Non-pigmented ciliary epithelial cell (primary cell): ENCODE measurements at places on chromosomes 7 and 10.

GRCh38 chr7:140404565-140405065 is 757 bp downstream of the RAB19 start:
- DNase-seq: no peak

DNA sequence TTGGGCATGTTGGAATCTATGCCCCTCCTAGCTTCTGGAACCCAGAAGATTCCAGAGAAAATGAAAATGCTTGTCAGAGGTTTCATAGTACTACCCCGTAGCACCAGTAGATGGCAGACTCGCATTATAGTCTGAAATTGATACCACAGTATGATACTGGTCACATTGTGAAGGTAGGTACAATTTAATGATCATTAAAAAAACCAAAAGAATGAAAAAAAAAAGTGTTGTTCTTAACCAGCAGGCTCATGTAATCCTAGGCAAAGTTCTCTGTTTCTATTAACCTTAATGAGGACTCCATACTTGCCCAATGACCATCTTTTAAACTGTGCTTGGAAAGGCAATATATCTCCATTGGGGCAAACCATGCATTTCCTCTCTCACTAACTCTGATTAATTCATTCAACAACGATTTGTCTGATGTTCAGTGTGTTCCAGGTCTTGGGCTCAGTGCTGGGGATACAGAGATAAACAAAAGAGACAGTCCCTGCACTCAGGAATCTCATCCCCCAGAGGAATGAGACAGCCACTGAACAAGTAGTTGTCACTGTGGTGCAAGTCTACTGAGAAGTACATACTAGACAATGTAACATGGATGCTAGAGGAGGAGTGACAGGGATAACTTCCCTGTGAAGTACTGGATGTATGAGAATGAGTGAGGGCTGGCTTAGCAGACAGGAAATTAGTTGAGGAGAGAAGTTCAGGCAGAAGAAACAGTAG is 223.5 kb upstream of the PHYHIPL start:
- DNase-seq: no peak

GRCh38 chr10:124568339-124568738 is 106.7 kb downstream of the LHPP start:
- no peak for DNase-seq

- no peak for DNase-seq
These were observed 5.5 kb downstream of the CYP2W1 start for GRCh38 chr7:988426-988911.

DNA sequence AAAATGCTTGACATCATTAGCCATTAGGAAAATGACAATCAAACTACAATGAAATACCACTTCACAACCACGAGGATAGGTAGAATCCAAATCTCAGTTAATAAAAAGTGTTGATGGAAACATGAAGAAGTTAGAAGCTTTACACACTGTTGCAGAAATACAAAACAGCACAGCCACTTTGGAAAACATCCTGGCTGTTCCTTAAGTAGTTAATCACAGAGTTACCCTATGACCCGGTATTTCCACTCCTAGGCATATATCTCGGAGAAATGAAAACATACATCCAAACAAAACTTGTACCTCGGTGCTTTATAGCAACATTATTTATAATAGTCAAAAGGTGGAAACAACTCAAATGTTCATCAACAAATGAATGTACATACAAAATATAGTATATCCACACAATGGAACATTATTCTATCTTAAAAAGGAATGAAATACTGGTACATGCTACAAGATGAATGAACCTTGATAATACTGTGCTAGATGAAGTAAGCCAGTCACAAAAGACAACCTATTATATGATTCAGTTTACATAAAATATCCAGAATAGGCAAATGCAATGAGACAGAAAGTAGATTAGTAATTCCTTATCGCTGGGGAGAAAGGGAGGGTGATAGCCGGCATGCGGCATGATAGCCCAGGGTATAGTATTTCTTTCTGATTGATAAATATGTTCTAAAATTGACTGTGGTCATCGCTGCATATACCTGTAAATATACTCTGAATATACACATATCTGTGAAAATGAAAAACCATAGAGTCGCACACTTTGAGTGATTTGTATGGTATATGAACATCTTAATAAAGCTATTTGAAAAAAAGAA is 1.9 kb downstream of the VWDE start:
- DNase-seq: no peak

- DNase-seq: no peak
These were observed 26.0 kb upstream of the WIPF3 start for GRCh38 chr7:29780346-29780745.

GRCh38 chr10:103504181-103504783 is 10.8 kb downstream of the NEURL1 start:
- DNase-seq: peak; percentile 97

GRCh38 chr10:59284118-59284975 is 78.0 kb downstream of the FAM13C start:
- DNase-seq: no peak

- DNase-seq: no peak
These were observed 34.8 kb upstream of the CCSER2 start for GRCh38 chr10:84293574-84294016.

DNA sequence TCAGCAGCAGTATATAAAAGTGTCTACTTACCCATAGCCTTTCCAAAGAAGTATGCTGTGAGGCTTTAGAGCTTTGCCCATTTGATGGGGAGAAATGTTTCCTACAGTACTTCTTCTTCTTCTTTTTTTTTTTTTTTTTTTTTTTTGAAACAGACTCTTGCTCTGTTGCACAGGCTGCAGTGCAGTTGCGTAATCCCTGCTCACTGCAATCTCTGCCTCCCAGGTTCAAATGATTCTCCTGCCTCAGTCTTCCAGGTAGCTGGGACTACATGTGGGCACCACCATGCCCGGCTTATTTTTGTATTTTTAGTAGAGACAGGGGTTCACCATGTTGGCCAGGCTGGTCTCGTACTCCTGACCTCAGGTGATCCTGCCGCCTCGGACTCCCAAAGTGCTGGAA is 101.7 kb upstream of the TMEM26 start:
- DNase-seq: no peak

GRCh38 chr10:9331583-9332008 is 1277.1 kb downstream of the GATA3 start:
- peak; percentile 18 for DNase-seq

DNA sequence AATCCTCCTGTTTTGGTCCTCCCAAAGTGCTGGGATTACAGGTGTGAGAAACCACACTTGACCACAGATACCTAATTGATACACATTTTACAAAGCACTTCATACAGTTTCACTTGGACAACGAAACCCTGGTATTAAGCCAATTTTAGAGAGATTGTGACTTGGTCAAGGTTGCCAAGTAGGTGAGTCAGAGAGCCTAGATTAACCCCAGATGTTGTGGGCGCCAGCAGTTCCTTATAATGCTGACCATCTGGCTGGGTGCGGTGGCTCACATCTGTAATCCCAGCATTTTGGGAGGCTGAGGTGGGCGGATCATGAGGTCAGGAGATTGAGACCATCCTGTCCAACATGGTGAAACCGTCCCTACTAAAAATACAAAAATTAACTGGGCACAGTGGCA is 4.9 kb upstream of the PHKG1 start:
- DNase-seq: no peak

GRCh38 chr7:141221007-141221612 is 147.2 kb downstream of the TMEM178B start:
- DNase-seq: no peak

GRCh38 chr7:118369987-118370386 is 145.5 kb downstream of the ANKRD7 start:
- no peak for DNase-seq

GRCh38 chr10:15374156-15374555 is 3.1 kb upstream of the FAM171A1 start:
- no peak for DNase-seq

DNA sequence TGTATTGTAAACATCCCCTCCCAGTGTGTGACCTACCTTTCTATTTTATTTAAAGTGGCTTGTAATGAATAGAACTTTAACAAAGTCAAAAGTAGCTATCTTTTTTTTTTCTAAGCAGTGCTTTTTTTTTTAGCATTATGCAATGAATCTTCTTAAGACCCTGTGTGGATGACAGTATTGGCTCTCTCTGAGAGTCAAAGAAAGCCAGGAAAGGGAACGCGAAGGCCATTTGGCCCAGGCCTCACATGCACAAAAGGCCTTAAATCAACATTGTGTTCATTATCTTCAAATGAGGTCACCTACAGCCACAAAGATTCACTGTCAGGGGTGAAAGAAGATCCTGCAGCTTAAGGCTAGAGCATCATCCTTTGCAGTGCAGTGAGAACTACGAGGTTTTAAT is 721.5 kb downstream of the GRID1 start:
- no peak for DNase-seq
